Activated CD8-positive, alpha-beta memory T cell treated with anti-CD3 and anti-CD28 coated beads, Interleukin-2, amount 10 ng/mL, durations not matched to agents 7 days and 5 days (primary cell): ENCODE measurements at places on chromosomes 16 and 17.

GRCh38 chr16:85379041-85380001 is 233.8 kb upstream of the GSE1 start:
- DNase-seq, result no peak

GRCh38 chr17:57810721-57811637 is 38.9 kb downstream of the MRPS23 start:
- DNase-seq, result no peak

- no peak for DNase-seq
Measured at GRCh38 chr16:67858500-67858899, 11.0 kb upstream of the CENPT start.

- DNase-seq, result no peak
Measured at GRCh38 chr17:55237268-55237667, 27.5 kb upstream of the HLF start.

GRCh38 chr16:83552228-83552627 is 255.6 kb upstream of the HSBP1 start:
- DNase-seq, result no peak

DNA sequence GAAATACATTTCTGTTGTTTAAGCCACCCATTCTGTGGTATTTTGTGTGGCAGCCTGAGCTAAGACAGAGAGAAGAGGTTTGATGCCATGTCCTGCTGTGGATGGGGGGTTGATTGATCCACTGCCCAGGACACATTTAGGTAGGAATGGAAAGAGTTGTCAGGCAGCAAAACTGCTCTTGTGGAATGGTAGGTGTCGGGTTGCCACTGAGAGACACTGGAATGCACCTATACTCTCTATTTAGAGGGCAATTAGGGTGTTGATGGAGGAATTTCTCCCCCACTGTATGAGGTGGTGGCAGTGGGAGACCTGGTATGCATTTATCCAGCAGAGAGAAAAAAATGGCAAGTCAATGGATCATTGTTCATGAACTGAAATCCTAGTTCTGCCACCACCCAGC is 30.9 kb downstream of the CBLN1 start:
- no peak for DNase-seq

GRCh38 chr17:19897903-19898302 is 30.2 kb upstream of the ULK2 start:
- no peak for DNase-seq

DNA sequence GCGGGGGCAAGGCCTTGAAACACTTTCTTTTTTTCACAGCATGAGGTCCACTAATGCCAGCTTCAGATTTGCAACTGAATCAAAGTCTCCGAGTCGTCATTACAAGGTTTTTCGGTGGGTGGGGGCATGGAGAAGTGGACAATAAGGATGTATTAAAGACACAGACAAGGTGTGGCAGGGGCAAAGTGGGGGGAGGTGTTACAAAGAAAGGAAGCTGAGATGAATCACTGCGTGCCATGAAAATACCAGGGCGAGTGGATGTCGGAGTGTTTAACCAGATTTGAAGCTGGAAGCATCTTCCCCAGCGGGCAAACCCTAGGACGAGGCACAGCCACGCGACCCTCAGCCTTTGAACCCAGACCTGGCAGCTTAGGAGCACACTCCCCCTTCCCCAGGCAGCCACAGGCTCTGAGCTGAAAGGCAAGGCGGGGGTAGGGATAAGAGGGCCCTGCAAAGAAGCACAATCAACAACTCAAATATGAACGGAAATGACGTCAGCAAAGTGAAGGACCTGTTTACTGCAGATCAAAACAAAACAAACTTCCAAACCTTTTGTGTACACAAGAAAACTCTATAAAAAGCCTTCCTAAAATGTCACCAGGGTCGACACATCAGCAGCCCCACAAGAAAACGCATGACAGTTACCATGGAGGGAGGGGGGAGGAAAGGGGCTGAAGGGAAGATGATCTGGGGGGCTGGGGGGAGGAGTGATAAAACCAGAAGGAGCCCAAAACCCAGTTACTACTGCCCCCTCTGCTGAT is 5.6 kb upstream of the ZFHX3 start:
- DNase-seq, result no peak

DNA sequence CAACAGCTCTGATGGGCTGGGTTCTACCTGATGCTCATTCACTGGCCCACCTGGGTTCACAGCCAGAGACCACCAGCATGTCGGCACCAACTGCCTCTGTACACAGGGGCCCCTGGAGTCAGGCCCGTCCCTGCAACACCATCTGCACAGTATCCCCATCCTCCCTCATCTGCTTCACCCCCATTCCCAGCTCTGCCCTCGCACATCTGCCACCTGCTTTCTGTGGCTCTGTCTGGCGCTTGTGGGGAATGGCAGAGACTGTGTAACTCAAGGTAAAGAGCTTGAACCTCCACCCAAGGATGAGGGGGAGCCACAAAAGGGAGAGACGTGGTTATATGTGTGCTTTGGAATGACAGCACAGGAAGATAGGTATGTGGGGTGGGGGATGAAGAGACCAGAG is 27.2 kb downstream of the SMPD3 start:
- DNase-seq, result no peak

DNA sequence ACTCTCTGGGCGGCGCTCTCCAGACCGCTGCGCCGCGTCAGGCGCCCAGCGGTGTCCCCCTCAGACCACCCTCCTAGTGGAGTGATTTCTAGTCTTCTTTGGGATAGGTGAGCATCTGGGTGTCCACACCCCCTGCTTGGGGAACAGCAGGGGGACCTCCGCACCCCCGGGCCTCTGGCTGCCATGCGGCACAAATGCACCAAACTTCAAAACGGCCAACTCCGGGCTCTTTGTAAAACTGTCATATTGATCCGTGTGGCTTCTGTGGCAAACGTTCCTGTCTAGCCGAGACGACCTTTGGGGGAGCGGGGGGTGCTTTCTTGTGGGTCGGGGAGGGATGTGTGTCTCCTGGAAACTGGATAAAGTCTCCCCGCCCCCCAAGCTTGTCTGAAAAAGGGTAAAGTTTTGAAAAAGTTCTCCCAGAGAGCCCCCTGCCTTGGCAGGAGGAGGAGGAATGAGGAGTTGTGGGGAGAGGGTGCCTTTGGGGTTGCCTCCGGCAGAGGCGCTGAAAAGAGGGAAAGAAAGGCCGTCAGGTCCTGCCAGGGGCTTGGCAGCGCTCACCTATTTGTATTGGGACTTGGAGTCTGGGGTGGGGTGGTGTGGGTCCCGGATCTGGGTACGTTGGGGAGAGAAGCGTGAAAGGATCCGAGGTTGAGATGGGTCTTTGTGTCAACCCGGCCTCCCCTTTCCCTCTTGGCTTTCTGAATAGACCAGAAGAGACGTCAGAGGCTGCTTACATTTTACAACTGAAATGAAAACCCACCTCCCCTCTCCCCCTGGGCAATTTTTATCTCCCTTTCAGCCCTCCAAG is 2.2 kb upstream of the CHD3 start:
- DNase-seq, result peak; percentile 77

DNA sequence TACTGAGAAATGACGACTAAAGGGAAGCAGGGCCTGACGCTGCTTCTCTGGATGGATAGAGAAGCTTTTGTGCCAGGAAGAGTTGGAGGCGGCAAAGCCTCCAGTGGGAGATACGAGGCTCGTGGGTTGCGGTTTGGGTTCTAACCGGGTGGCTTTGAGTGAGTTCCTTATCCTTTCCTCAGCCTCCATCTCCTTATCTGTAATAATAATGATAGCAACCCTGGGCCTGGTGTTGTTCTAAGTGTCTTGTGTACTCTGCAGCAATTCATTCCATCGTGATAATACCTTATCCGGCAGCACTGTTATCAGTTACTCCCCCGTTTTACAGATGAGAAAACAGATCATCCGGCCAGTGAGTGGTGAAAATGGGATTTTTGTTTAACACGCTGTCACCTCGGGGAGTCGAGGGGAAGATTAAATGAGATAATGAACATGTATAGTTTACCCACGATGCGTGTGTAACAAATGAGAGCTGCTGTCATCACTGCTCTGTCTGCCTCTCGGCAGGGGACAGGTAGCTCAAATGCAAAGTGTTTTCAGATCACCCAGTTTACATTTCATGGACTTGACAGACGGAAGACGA is 52.0 kb upstream of the LHX1 start:
- DNase-seq, result no peak
